Activated CD8-positive, alpha-beta memory T cell treated with anti-CD3 and anti-CD28 coated beads for 4 hours (primary cell): ENCODE measurements at places on chromosomes 13 and 19.

GRCh38 chr19:30307191-30307974 is 64.8 kb upstream of the ZNF536 start:
- DNase-seq = no peak

- no peak for DNase-seq
These were observed 314.2 kb downstream of the DLEU7 start for GRCh38 chr13:50529154-50529882.

DNA sequence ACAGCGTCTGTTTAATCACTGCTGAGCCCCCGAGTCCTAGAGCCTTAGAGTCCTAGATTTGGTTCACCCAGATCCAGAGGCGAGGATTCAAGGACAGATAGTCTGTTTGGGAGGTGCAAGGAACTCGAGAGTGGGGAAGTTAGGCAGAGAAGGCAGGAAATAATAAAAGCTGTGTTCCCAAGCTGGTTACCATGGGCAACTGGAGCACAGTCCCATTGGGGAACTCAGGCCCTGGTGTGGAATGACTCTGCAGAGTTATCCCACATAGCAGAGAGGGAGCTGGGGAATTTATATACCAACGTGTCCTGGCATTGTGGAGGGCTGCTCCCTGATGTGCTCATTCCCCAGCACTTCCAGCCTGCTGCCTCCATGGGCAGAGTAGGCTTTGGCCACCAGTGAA is 9.7 kb downstream of the IGSF23 start:
- no peak for DNase-seq

DNA sequence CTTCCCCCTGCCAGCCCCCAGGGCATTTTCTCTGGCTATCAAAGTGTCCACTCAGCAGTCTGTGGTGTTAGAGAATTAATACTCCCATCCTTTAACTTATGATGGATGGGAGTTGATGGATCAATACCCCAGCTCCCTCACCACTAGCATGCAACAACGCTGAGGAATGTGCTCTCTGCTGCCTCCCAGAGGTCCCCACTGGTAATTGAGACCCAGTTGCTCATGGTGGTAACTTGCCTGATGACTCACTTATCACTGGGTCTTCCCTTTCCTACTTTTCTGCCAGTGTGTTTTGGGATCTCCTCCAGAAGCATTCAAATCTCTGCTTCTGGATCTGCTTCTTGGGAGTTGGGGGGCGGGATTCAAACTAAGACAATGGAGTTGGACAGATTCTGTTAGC is 20.3 kb upstream of the CACNA1A start:
- no peak for DNase-seq

DNA sequence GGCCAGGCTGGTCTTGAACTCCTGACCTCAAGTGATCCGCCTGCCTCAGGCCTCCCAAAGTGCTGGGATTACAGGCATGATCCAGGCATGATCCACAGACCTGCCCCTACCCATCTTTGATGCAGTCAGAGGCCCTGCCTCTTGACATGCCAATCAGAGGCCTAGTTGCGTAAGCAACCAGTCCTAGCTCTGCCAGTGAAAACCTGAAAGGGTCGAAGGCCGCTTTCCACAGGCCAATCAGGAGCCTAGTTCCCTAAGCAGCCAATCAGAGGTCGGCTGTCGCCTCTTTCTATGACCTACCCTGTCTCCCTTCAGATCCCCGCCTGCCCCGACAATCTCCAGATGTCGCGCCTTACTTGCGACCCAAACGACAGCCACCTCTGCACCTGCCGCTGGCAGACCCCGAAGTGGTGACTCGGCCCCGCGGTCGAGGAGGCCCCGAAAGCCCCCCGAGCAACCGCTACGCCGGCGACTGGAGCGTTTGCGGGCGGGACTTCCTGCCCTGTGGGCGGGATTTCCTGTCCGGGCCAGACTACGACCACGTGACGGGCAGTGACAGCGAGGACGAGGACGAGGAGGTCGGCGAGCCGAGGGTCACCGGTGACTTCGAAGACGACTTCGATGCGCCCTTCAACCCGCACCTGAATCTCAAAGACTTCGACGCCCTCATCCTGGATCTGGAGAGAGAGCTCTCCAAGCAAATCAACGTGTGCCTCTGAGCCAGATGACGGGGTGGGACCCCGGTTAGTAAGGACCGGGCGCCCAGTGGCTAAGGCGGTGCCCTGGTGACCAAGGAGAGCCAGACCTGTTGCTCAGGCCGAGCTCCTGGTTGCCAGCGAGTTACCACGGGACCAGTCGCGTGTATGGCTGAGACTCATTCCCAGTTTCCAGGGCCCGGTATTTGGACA is 6.3 kb downstream of the SYDE1 start:
- no peak for DNase-seq

- DNase-seq = no peak
These were observed 23.4 kb downstream of the MED26 start for GRCh38 chr19:16604615-16605014.

GRCh38 chr13:98575009-98575903 is 1.7 kb downstream of the STK24 start:
- DNase-seq = no peak

GRCh38 chr19:49094505-49095482 is 9.5 kb downstream of the SNRNP70 start:
- DNase-seq = no peak

- no peak for DNase-seq
These were observed 1.8 kb downstream of the PCDH20 start for GRCh38 chr13:61413572-61414535.

DNA sequence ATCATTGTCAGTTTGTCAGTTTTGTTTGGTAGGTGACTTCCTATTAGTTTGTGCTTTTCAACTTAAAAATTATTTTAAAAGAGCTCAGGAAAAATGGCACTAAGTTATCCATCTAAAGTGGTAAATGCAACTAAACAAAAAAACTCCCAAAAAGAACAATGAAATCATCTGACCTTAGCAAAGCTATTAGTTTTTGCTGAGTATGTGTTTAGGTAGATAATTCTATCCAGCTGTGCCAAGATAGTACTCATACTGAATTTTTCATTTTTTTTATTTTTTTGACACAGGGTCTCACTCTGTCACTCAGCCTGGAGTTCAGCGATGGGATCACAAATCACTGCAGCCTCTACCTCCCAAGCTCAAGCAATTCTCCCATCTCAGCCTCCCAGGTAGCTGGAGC is 645.3 kb downstream of the TBC1D4 start:
- DNase-seq = no peak

GRCh38 chr13:32086791-32087441 is 55.3 kb downstream of the FRY start:
- no peak for DNase-seq

- no peak for DNase-seq
These were observed 1.9 kb downstream of the ZNF606 start for GRCh38 chr19:58000677-58001076.

- no peak for DNase-seq
These were observed 108.2 kb downstream of the KCNRG start for GRCh38 chr13:50123515-50123861.
